Stimulated activated effector memory CD8-positive, alpha-beta T cell treated with anti-CD3 and anti-CD28 coated beads, Interleukin-12 subunit alpha, Interleukin-12 subunit beta, amount 100 ng/mL, for 72 hours (primary cell): ENCODE measurements at places on chromosomes 5 and 9.

- DNase-seq: no peak
Measured at GRCh38 chr9:78791779-78792178, 494.9 kb downstream of the PSAT1 start.

DNA sequence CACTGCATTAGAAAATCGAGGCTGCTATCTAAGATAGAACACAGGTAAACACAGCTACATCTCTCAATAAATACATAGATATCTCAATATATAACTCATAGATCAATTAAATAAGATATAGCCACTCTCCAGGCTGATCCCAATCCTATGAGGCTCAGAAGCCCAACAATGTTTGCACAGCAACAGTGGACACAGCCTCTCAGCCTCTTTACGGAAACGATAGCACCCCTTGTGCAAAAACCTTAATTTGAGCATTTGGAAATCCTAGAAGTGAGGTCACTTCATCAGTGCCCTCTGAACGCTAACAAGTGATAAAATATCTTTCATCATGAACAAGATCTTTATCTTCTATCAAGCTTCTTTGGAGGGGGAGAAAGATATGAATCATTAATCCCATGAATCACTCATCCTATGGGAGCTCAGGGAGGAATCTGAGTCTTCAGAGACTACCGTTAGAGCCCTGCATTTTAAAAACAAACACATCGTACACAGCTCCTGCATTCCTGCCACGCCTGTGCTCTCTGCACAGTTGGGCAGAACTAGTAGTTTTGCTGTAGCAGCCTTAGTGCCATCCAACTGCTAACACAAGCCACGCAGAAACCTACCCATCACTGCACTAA is 71.4 kb downstream of the MED27 start:
- DNase-seq: no peak

- no peak for DNase-seq
Measured at GRCh38 chr9:78860801-78861475, 564.0 kb downstream of the PSAT1 start.

DNA sequence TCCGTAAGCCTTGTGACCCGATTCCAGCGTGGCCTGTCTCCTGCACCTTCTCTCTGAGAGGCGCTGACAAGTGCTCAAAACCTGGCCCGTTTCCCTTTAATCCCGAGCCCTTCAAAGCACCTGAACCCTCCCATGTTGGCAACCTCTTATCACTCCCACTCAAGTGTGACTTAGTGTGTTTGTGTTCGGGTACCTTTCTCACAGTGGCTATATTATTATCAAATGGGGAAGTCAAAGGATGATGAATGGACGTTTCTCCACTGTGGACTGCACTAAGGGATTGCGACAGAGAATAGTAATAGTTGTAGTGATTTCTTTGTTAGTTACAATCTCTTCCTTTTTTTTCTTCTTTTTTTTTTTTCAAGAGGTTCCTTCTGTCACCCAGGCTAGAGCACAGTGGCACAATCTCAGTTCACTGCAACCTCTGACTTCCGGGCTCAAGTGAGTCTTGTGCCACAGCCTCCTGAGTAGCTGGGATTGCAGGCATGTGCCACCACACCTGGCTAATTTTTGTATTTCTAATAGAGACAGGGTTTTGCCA is 65.4 kb upstream of the TNFSF8 start:
- DNase-seq: peak; percentile 36

DNA sequence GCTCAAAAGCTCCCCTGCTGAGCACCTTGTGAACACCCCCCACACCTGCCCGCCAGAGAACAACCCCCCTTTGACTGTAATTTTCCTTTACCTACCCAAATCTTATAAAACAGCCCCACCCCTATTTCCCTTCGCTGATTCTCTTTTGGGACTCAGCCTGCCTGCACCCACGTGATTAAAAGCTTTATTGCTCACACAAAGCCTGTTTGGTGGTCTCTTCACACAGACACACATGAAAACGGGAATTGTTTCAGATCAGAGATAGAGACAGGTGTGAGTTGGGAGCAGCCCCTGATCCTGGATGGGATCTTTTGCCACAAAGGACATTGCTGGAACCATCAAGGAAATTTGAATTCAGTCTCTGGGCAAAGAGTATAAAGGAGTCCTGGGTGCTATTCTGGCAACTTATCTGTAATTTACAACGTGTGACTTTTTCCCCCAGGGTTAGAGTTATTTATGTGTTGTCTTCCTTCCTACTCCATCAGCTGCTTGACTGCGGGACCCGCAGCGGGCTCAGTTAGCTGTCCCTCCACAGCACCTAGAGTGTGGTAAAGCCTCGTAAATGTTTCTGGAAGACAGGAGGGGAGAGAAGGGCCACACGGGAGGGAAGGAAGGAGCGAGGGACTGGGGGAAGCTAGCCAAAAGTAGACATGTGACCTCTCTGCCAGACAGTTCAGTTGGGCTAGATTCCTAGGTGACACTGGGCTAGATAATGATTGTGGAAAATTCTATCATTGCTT is 437.0 kb downstream of the ZNF608 start:
- DNase-seq: no peak

DNA sequence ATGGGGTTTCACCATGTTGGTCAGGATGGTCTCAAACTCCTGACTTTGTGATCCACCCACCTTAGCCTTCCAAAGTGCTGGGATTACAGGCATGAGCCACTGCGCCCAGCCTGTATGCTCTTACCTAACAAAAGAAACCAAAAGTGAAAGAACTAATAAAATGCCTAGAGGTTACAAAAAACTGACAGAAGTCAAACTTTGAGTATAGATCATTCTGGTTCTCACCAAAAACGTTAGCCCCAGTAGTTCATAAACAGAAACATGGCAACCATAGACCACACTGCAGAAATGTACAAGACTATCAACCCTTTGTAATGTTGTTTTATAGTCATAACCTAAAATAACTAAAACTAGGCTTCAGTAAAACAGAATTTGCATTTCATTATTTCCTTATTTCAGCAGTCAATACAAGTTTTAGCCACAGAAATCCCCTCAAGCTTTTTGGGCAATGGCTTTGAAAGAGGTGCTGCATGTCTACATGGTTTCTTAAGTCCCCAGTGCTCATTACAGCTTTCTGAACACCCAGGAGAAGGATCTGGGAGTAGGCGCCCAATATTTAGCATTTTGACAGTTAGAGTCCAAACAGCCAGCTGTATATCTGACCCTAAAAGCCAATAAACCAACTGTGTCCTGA is 72.5 kb downstream of the EPB41L4A start:
- DNase-seq: no peak

GRCh38 chr5:111172504-111172903 is 51.7 kb upstream of the CAMK4 start:
- DNase-seq: no peak

DNA sequence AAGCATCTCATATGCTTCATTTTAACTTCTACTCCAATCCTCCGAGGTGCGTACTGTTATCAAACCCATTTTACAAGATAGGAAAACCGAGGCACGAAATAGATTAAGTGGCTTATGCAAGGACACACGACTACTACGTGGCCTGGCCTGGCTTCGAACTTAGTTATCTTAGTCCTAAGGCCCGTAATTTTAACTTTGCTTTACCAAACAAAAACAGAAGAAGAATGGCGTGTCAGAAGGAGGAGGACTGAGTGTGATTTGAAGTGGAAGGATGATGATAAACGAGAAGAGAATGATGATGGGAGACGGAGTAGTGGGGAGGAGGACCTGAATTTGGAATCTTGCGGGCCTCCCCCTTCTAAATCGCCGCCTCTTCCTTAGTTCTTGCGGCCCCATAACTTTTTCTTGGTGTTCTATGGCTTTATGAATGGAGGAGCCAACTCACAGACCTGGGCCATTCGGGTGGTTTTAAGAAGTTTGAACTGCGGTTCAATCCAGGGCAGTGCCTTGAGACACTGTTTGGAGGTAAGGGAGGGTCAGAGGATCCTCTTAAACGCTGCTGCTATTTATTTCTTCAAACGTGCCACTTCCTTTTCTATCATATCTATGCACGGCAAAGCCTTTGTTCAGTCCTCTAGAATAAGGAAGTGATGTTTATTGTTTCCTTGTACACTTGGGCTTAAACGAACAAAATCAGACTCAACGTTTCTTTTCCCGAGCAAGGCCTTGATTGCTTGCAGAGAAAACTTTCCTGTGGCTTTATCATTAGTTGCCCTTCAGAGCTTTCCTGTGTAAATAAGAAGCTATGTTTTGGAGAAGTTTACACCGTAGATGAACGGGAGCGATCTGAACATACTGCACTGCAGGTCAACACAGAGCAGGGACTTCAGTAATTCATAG is 795 bp downstream of the CNOT8 start:
- no peak for DNase-seq

GRCh38 chr9:113640418-113640817 is 176.9 kb downstream of the RGS3 start:
- DNase-seq: no peak

DNA sequence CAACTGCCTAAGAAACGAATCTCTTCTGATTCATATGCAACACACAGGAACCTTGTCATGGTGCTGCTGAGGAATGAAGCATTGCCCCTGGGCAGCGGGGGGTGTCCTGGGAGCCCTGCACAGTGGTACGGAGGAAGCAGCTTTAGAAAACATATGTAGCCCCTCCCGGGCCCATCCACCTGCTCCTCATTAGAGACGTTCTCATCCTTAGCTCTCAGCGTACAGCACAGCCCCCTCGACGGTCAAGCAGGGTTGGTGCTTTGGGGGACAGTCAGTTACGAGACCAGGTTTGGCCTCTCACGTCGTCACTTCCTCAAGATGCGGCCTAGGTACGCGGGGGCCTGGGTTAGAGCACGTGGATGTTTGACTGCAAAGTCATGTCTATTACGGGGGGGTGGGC is 28.4 kb upstream of the LAMC3 start:
- DNase-seq: no peak

- no peak for DNase-seq
Measured at GRCh38 chr5:178207183-178207916, 3.0 kb downstream of the HNRNPAB start.

GRCh38 chr5:38341641-38342040 is 83.3 kb downstream of the EGFLAM start:
- DNase-seq: no peak

GRCh38 chr9:14165376-14166035 is 148.4 kb downstream of the NFIB start:
- no peak for DNase-seq

- DNase-seq: no peak
Measured at GRCh38 chr9:137449081-137449844, 8.1 kb upstream of the ENTPD8 start.

GRCh38 chr9:91496351-91496750 is 72.7 kb upstream of the NFIL3 start:
- no peak for DNase-seq

GRCh38 chr5:67901814-67902496 is 313.6 kb upstream of the PIK3R1 start:
- no peak for DNase-seq

DNA sequence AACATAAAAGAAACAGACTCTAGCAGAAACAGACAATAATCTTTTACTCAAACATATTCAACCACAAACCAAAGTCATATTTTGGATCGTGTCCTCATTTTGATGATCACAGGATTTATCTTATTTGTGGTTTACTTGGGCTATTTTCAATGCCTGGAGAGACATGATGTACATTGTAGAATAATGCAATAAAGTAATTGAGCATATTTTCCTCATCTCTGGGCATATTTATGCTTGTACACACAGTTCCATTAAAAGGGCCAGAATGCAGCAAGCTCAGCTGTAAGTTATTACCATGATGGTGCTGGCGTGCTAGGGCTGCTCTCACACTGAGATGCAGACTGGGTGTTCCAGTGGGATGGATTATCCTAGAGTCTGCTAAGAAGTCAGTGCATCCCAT is 456.7 kb downstream of the TLE4 start:
- no peak for DNase-seq

- no peak for DNase-seq
Measured at GRCh38 chr5:113902917-113903660, 389.6 kb downstream of the YTHDC2 start.

- DNase-seq: no peak
Measured at GRCh38 chr5:91109634-91110033, 273.5 kb downstream of the ARRDC3 start.
